Activated CD4-positive, CD25-positive, alpha-beta regulatory T cell treated with anti-CD3 and anti-CD28 coated beads, Interleukin-2, amount 50 U/mL, for 16 hours (primary cell): ENCODE measurements at places on chromosomes 2 and 18.
A peak's percentile ranks its signal among the peaks of the same experiment; 100 is the strongest.

DNA sequence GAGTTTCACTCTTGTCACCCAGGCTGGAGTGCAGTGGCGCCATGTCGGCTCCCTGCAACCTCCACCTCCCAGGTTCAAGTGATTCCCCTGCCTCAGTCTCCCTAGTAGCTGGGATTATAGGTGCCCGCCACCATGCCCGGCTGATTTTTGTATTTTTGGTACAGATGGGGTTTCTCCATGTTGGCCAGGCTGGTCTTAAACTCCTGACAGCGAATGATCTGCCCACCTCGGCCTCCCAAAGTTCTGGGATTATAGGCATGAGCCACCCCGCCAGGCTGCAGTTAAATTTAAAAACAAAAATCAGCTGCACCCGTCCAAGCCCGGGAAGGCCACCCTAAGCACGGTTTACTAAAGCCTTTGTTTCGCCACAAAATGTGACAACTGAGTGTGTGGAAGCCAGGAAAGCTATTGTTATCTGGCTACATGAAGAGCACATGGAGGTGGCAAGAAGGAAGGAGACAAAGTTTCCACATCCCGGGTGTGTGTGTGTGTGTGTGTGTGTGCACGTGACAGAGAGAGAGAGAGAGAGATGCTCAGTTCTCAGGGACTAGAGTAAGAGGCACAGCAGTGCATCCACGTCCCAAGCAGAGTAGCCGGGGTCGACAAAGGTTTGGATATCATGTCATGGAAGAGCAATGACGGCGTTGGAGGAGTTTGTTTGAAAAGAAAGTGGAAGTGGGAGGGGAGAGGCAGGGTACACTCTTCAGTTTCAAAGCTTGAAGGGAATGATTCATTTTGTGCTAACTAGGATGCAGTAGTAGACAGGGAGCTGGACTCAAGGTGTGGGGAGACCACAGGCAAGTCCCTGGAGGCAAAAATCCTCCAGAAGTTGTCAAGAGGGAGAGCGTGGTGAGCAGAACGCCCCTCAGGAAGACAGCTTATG, 20.1 kb downstream of the INPP5D start:
- DNase-seq, result no peak

DNA sequence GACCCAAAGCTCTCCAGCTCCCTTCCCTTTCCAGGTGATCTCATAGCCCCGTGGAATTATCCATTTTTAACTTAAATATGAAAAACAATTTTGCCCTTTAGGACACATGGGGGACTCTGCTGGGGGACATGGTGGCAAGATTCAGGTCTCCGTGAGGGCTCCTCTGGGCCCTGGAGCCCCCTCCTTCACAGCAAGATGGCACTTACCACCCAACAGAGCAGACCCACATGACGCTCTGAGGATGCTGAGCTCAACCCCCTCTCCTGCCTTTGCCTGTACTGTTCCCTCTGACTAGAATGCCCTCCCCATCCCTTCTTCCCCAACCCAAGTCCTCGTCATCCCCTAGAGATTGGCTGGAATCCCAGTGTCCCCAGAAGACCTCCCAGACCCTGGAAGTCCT, 17.2 kb downstream of the TEX51 start:
- DNase-seq, result no peak

DNA sequence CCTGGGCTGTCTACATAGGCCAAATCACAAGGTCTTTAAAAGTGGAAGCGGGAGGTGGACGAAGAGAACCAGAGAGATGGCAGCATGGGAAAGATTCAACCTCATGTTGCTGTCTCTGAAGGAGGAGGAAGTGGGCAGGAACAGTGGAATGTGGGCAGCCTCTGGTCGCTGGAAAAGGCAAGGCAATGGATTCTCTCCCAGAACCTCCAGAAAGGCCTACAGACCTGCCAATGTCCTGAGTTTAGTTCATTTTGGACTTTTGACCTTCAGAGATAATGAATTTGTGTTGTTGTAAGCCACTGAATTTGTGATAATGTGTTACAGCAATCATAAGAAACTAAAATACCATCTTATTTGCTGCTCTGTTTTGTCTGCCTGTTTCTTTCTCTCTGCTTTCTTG, 122.5 kb downstream of the RNF152 start:
- DNase-seq, result no peak

DNA sequence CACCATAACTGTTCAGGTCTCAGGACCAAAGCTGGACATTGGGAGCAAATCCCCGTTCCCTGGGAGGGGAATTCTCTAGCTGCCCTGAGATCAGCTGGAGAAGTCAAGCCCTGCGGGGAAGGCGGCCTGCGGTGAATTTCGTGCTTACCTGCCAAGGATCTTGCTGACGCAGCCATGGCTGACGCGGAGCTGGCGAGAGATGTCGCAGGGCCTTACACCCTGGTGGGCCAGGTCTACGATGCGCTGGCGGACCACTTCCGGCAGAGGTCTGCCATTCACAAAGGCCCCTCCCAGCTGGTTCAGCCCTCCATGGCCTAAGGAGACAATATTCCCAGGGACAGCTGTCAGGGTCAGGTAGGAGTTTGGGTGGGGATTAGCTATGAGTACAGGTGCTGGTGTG, 32.1 kb downstream of the PAX8 start:
- DNase-seq, result no peak

- peak; percentile 69 for DNase-seq
Observed at GRCh38 chr18:5237723-5238370, 40.8 kb upstream of the AKAIN1 start.

- no peak for DNase-seq
Observed at GRCh38 chr2:43115881-43116280, 110.5 kb downstream of the ZFP36L2 start.

GRCh38 chr2:238160206-238161129, 1.7 kb downstream of the ERFE start:
- no peak for DNase-seq

DNA sequence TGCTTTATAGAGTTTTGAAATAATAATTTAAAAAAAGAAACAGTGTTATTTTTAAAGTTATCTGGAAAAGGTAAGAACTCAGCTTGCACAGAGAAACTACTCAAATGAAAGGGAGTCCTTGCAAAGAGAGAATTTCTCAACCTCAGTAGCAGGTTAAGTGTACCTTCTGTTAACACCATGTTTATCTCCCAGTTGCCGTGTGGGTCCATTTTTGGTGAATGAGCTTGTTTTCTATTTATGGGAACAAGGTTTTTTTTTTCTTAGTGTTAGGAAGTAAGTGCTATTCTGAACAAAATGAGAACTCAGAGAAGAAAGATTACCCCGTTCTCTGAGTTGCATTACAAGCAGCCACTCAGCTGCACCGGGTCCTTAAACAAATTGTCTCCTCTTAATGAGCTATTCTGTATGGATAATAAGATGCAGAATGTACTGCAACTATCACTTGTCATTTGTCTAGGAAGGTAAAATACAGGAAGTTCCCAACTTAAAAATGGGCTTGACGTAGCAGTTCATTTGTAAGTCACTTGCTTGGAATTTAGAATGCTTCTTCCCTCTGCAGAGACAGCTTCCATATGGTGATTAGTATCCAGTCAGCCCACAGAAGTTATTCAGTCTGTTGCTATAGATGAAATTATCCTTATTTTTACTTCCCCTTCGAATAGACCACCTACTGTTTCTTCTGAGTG, 74.9 kb downstream of the LTBP1 start:
- no peak for DNase-seq

- no peak for DNase-seq
Observed at GRCh38 chr2:219772103-219772635, 144.7 kb downstream of the SLC4A3 start.

DNA sequence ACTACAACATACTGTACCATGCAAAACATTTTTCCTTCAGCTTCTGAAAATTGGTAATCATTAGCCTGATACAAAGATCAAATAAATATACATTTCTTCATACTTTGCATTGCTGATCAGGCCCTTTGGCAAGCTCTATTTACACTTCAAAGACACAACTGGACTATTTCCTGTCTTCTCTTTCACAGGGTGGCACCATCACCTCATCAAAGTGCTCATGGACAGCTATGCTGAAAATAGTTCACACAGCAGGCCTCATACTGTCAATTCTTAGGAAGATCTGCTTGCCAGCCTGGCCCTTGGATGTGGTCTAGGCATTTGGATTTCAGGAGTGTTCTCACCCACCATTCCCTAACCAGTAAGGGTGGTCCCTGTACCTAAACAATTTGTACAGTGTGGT, 33.9 kb downstream of the FBXO15 start:
- DNase-seq, result no peak
